ENCODE measurements at places on chromosomes 2 and 18. TPM values are rescaled to one million over a fixed set of nuclear protein-coding genes. Genes with fewer than 3 reads are reported as not detected.
A peak's percentile ranks its signal among the peaks of the same experiment; 100 is the strongest.

Gene GALNT13
- not detected for total RNA-seq

Gene DYNAP
- total RNA-seq = not detected

Gene GRHL1
- total RNA-seq = 0.28 TPM

Gene SERPINB2
- 0.25 TPM for total RNA-seq

Gene ASB18
- total RNA-seq = not detected

Gene ABCG5
- total RNA-seq = not detected

GRCh38 chr2:8212239-8212638 is 469.6 kb upstream of the ID2 start:
- DNase-seq = no peak

- no peak for DNase-seq
Observed at GRCh38 chr18:76699923-76700322, 122.4 kb upstream of the ZNF236 start.

- DNase-seq = no peak
Observed at GRCh38 chr2:46859482-46859881, 56.1 kb downstream of the MCFD2 start.

- DNase-seq = peak; percentile 74
Observed at GRCh38 chr18:62586151-62586774, 63.4 kb downstream of the ZCCHC2 start.

DNA sequence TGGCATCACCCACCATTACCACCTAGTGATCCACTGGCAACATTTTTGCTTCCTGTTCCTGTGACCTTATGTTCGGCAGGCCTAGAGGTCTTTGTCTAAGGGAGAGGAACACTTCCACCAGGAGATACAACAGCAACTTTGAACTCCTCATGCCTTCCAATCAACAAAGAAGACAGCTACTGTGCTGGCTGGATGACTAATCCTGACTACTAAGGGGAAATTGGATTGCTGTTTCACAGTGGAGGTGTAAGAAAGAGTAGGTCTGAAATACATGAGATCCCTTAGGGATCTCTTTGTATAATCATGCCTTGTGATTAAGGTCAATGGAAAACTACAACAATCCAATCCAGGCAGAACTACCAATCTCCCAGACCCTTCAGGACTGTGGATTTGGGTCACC is 45.2 kb downstream of the EIF2AK3 start:
- no peak for DNase-seq

- no peak for DNase-seq
Observed at GRCh38 chr2:20110383-20110782, 59.0 kb upstream of the LAPTM4A start.

GRCh38 chr2:173205375-173205774 is 129.7 kb downstream of the MAP3K20 start:
- no peak for DNase-seq

DNA sequence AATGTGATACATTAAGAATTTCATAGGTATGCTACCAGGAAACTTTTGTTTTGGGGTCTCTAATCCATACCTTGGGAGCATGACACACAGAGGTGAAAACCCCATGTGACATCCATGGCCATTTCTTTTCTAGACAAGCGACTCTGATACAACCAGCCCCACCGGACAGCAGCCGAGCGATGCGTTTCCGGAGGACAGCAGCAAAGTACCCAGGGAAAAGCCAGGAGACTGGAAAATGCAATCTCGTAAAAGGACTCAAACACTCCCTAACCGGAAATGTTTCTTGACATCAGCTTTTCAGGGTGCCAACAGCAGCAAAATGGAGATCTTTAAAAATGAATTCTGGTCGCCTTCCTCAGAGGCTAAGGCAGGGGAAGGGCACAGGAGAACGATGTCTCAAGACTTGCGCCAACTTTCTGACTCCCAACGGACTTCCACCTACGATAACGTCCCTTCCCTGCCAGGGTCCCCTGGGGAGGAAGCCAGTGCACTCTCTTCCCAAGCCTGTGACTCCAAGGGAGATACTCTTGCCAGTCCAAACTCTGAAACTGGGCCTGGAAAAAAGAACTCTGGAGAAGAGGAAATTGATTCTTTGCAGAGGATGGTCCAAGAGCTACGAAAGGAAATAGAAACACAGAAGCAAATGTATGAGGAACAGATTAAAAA is 48.9 kb downstream of the BMP10 start:
- no peak for DNase-seq

- DNase-seq = no peak
Observed at GRCh38 chr2:150389447-150389846, 98.0 kb downstream of the RND3 start.

DNA sequence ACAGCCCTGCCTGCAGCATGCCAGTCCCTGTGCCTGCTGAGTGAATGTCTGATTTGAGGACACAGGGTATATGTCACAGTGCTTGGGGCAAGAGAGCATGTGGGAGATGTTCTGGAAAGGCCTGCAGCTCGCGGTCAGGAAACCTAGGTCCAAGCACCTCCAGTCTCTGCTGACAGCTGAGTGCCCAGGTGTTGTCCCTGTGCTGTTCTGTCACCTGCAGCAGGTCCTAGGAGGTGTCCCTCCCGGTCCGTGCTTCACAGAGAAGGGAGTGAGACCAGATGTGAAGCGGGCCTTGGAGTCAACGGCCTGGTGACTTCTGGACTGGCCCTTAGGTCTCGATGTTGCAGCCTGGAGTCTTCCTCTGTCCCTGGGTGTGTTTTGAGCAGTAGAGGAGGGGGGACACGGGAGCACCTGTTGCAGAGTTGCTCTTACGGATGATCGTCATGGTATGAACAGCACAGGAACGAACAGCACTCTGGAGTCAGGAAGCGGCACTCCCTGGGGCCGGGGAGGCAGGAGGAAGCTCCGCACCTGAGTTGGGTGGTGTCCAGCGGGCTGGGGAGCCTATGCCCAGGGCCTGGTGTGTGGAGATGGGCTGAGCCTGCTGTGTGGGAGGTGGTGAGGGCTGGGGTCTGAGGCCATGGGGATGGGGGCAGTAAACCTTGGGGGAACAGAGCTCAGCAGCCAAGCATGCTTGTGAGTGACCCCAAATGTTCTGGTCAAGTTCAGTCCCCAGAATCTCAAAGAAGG is 21.6 kb upstream of the ARHGEF4 start:
- no peak for DNase-seq

DNA sequence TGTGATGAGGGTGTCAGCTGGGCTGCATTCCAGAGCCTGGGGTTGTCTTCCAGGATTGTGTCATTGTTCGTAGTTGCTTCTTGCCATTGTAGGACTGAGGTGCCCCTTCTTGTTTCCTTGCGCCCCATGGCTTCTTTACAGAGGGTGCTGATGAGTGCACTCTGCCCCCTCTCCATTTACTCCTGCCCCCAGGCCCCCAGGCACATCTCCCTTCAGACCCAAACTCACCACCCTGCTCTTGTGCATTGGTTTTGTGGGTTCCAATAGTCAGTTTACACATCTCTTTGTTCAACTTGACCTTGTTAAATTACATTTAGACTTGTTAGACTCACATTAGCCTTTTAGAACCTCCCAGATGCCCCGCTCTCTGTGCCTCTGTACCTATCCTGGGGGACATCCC is 33.1 kb downstream of the HJURP start:
- DNase-seq = no peak

- DNase-seq = no peak
Observed at GRCh38 chr2:332592-332991, 44.7 kb upstream of the ALKAL2 start.

DNA sequence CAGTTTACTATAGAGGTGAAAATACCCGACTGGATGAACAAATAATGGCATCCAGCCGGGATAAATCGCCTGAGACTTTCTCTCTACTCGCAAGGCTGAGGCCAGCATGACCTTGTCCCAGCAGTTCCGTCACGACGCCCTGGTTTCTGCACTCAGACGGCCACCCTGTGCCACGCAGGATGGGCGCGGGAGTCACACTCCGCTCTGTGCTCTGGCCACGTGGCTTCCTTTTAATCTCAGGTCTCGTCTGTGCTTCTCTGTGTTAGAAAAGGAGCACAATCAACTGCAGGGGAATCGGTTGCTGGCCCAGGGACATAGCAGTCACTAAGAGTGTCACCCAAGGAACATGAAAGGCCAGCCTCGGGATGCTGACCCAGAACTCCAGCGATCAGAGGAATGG is 194.7 kb upstream of the PXDN start:
- DNase-seq = no peak

GRCh38 chr2:109182426-109182825 is 53.4 kb downstream of the SH3RF3 start:
- DNase-seq = no peak

- DNase-seq = no peak
Observed at GRCh38 chr2:12965540-12966269, 249.0 kb downstream of the TRIB2 start.

DNA sequence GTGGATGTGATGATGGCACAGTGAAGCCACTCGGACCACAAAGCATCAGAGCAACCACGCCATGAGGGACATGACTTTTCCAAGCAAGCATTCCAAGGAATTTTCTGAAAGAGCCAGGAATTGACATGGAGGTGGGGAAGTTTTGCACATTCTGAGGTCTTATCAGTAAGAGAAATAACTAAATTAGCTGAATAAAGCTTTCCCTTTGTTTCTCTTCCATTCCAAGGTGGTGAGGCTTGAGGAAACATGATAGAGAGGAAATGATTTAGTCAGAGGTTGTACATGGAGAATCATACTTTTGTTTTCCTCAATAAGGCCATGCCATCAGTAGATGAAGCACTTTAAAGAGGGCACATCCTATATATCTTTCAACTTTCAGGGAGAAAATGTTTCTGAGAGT is 115.7 kb upstream of the MMADHC start:
- no peak for DNase-seq

GRCh38 chr2:31525876-31526275 is 54.9 kb downstream of the SRD5A2 start:
- no peak for DNase-seq
